Stimulated activated CD4-positive, alpha-beta T cell treated with anti-CD3 and anti-CD28 coated beads, TNF-alpha, amount 100 ng/mL, for 48 hours (primary cell): ENCODE measurements at places on chromosomes 1 and 21.

DNA sequence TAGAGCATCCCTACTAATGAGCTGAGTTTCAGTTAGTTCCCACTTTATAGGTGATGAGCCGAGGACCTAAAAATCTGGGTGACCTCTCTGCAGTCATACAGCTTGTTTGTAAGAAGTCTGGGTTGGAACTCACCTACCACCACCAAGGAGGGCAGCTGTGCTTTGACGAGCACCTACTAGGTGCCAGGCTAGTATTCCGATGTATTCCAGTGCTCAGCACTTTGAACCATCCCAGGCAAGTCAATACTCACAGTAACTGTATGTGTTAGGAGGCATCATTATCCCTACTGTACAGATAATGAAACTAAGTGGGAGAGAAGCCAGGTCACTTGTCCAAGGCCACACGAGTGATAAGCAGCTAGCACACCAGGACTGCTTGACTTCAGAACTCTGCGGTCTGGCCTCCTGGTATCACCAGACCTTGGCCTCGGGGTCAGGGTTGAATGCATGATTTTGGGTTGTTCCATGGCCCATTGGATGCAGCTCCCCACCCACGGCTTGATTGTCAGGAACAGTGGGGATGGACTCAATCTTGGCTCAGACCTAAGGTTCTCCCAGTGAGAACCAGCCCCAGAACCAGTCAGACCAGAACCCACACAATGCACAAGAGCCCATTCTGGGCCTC lies 20.7 kb downstream of the ECE1 start:
- DNase-seq = no peak

DNA sequence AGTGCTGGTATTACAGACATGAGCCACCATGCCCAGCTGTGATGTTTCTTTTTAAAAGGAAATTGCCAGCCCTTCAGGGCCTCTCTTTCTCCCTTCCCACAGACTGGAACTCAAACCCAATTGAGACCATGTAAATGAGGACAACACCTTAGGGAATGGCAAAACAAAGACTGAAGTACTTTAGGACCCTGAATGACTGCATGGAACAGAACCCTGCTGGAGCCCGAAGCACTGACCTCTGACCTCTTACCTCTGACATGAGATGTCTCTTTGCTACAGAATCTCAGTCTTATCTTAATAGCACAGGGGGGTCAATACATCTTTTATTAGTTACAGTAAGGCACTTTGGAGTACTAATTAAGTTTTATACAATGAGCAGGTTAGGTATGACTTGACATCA lies 15.5 kb upstream of the DR1 start:
- DNase-seq = no peak

DNA sequence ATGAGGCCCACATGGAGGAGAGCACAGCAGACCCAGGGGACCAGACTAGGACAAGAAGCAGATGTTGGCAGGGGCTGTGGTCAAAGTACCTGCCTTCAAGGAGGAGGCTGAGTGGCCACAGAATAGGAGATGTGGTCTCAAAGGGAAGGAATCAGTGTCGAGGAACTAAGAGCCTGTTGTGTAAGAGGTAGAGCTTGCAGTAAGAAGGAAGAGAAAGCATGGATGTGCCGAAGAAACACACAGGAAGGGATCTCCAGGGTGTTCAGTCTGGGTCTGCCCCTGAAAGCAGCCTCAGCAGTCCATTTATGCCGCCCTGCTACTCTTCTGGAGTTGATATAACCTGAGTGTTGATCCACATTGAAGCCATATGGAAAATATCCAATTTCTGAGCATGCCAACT lies 83.9 kb downstream of the NID1 start:
- no peak for DNase-seq

DNA sequence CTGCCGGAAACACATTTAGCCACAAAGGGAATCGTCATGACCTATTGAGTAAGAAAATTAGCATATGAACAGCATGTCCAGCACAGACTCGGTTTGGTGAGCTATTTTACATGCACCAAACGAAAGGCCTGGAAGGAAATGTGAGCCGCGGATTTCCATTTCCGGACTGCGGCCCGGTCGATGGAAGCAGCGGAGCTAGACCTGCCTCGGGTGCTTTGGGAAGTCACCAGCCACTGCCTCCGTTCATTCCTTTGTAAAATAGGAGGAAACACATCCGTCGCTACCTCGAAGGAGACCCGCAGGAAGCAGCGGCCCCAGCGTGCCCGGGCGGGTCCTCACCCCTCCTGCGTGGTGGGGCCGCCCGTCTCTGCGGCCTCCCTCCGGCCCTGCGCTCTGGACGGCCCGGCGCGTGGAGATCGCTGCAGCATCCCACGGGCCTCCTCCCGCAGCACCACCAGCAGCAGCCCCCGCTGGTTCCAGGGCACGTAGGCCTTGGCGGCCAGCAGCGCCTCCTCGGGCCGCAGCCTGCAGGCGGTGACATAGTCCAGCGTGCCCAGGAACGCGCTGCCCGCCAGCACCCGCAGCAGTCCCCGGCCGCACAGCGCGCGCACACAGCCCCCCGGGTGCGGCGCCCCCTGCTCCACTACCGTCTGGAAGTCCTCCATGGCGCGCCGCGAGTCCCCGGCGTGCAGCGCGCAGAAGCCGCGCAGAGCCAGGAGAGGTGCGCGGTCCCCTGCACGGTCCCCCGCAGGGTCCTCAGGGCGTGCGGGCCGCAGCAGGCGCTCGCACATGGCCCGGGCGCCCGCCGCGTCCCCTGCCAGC lies 12.1 kb downstream of the TTC34 start:
- no peak for DNase-seq

GRCh38 chr1:8281843-8282509 lies 35.9 kb upstream of the SLC45A1 start:
- no peak for DNase-seq

GRCh38 chr1:32286763-32287162 lies 5.1 kb upstream of the HDAC1 start:
- DNase-seq = no peak

DNA sequence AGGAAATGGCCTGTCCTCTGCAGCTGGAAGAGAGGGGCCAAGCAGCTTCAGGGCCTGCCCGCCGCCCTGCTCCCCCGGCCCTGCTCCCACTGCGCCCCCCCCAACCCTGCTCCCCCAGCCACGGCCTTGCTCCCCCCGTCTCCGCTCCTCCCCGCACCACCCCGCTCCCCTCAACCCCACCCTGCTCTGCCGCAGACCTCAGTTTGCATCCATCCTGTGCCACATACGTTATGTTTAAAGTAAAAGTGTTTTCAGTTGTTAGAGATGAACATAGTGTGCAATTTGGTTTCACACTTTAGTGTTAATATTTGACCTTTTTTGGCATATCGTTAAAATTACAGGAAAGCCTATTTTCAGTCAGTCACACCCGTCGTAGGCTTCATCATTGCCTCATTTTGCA lies 34.1 kb upstream of the DIP2A start:
- no peak for DNase-seq

DNA sequence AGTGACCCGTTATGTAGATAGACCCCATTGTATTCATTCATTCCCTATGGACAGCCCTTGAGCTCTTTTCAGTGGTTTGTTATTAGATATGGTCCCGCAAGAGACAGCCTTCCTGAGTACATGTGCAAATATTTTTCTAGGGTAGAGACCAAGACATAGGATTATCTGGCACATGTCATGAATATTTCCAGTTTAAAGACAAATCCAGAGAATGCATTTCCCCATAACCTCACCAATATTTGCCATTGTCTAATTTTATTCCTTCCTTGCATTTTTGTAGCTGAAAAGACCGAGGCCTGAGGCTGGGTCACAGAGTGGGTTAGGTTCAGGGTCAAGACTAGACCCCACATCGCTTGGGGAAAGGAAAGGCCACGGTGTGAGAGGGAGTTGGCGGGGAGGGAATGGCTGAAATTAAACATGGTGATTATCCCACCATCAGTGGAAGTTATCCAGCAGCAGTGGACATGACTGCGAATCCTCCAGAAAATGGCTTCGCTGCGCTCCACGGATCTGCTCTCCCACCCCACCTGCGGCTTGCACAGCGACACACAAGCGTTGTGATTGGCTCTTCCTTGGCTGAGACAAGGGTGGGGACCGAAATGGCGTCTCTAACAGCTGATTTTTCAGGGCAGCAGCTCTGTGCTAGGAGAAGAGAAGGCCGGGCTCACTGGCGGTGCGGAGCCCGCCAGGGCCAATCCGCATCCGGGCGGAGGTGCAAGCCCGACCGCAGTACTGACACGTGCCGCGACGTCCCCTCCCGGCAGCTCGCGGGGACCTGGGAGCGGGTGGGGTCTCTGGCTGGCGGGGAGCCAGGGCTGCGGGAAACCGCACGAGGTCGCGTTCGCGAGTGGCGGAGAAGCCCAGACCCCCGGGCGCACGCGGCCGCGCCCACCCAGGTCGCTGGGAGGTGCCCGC lies 16.1 kb upstream of the STMN1 start:
- no peak for DNase-seq

GRCh38 chr1:111516005-111516535 lies 12.6 kb upstream of the ADORA3 start:
- no peak for DNase-seq

DNA sequence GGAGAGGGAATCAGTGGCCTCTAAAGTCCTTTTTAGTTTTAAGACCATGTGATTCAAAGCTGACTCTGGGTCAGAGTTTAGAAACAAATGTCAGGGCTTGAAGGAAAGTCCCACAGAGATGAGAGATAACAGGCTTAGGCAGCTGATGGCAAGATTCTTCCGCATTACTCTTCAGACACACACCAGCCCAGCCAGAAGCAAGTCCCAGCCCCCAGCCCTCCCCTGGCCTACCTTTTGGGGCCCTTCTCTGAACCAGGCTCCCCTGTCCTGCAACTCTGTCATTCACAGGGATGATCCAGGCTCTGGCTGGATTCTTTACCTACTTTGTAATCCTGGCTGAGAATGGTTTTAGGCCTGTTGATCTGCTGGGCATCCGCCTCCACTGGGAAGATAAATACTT lies 13.1 kb upstream of the CASQ1 start:
- DNase-seq = no peak

- no peak for DNase-seq
Observed at GRCh38 chr1:162172311-162173102, 103.0 kb downstream of the NOS1AP start.

DNA sequence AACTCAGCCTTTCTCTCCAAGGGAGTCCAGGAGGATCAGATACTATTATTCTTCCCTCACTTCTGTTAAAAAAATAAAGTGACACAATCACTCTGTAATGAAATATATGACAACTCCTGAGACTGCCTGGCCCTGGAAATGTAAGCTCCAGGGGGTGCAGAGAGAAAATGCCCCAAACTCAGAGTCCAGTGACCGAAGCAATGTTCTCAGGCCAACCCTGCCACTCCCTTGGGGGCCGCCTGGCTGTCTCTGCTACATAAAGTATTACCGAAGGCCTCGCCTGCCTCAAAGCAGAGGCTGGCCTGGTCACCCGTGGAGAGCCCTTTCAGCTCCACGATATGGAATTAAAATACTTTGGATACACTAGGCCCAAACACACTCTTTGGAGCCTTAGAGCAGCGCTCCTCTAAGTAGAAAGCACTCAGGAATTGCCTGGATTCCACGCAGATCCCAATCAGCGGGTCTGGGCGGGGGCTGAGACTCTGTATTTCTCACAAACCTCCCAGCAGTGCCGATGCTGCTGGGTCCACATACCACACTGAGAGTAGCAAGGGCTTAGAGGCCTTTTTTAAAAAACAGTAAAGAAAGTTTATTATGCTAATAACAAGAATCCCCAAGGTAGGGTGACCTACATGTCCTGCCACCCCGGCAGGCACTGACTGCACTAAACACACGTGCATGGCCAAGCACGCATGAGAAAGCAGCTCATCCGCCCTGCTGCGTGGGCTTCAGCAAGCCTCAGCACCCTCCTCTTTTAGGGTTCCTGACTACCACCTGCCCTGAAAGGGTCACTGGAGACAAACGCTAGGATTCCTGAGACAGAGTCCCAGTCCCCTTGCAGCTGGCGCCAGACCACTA lies 31.1 kb downstream of the TMCO4 start:
- no peak for DNase-seq

GRCh38 chr1:19814681-19815503 lies at the start of gene RNF186:
Gene RNF186, minus strand, starts transcription at chr1:19815283. Its CDS starts 182 bp downstream, at chr1:19815101.
- no peak for DNase-seq

- DNase-seq = no peak
Observed at GRCh38 chr1:12075195-12076114, 12.4 kb downstream of the TNFRSF8 start.

DNA sequence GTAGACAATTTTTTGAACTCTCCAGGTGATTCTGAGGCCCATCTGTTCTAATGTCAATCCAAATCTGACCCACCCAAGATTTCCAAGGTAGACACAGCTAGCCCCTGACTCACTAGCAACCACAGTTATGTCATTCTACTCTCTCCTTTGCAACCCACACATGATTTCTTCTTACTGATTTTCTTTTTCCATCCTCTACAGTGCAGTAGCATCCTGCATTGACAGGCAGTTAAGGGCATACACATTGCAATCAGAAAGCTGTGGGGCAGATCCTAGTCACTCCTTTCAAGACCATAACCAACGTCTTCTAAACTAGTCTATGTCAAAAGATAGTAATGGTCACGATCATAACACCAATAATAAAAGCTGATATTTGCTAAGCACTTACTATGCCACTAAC lies 54.2 kb downstream of the JAK1 start:
- DNase-seq = no peak

- no peak for DNase-seq
Observed at GRCh38 chr1:236137285-236137852, 5.0 kb upstream of the GPR137B start.

- DNase-seq = no peak
Observed at GRCh38 chr1:97119260-97120158, 397.9 kb downstream of the PTBP2 start.

DNA sequence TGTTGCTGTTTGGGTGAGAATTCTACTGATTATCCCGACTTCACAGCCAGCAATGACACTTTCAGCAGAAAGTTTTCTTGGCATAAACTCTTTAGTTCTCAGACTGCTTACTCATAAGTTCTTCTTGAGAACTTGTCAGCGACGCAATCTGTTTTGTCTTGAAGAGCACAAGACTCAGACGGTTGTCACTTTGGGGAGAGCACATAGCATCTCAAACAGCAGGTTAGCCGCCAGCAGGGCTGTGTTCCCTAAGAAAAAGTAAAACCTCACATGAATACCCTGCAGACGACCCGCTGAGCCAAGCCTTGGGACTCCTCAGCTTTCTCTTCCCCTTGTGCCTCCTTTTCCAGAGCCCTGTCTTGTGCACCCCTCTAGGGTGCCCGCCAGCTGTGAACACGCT lies 11.4 kb downstream of the AGMAT start:
- no peak for DNase-seq

DNA sequence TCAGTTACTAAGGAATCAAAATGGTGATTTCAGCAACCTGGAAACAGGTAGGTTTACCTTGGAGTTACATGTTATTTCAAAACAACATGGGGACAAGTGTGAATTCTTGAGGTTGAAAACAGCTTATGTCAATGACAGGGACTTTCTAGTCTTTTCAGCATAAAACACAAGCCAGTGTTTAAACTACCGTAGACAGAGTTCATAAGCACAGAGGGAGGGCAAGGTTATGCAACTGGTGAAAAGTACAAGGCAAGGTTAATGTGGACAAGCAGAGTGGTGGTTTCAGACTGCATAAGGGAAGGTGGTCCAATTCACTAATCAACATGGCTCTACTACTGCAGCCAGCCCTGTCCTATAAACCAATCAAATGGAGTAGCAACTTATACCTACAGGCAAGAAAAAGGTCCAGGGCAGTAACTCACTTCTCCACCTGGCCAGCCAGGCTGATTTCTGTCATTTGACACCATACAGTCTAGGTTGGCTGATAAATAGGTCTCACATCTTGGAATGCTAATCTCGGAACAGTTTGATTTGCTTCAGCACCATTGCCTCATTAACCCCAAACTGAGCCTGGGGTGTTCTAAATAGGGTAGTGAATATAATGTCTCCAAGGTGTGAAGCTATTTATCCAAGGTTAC lies 250.3 kb upstream of the PROX1 start:
- no peak for DNase-seq
